Mesenchymal stem cell (in vitro differentiated cells and primary cell): ENCODE measurements at places on chromosomes 2 and 18.

- DNase-seq, result no peak
These were observed 46.7 kb downstream of the LYPD6B start for GRCh38 chr2:149084924-149085795.

DNA sequence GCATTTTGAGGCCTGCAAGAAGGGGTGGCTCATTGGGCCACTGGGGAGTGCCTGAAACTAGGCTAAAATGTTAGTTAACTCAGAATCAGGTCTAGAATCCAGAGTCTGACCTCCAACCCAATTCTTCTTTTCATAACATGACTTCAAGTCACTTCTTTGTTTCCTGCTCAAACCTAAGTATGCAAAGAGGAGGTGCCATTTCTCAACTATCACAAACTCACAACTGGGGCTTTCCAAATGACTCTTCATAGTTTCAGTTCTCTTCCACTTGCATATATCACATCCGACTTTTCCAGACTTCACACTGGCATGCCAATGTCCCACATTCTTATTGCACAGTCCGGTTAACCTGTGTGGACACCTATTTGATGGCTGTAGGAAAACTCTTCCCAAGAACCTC, 211.6 kb downstream of the TCF4 start:
- no peak for DNase-seq

DNA sequence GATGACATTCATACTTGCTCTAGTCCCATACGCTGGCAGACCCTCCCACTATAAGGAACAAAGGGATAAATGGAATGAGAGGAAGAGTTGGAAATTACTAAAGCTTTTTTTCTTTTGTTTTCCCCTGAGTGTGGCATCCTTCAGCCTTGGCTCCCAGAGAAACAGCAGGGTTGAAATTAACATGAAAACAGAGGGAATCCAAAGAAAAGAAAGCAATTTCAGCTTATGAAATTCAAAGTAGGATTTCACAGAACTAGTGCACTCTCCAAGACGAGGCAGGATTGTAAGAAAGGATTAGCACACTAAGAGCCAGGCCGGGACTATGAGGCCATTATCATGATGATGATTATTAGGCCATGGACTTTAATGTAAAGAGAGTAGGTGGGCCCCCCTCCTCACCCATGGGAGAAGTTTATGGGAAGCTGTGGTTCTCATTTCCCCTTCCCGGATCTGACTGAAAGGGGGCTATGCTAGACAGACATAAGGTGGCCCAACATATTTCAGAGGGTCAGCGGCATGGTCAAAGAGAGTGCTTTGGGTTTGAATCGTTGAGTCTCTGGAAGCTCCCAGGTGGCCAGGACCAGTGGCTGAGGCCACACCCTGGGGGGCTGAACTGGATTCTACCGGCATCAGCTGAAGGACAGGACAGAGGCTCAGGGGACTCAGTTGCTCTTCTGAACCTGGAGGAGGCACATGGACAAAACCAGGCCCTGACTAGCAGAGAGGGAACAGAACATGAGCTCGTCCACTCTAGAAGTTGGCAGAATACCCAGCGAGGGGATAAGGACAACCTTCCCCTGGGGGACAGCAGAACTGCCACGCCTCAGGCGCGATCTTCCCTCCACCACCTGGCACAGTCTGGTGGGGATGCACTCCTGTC, 100.1 kb upstream of the ARL4C start:
- no peak for DNase-seq

DNA sequence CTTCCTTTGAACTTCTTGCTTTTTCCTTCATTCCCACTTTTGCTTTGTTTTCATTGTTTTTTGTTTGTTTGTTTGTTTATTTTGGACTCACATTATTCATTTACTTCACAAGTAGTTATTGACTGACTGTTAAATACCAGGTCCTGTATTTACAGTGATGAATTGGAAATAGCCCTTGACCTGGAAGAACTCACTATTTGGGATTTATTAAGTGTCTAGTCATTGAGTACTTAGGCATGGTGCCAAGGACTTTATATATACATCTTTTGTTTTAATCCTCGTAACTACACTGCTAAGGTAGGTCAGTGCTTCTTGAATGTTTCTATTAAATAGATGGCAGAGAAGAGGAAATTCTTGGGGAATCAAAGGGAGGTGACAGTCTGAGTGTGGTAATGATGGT, 11.1 kb downstream of the SPOPL start:
- DNase-seq, result no peak
